ENCODE measurements at places on chromosomes 6 and 20.

- DNase-seq, result peak; percentile 58
Measured at GRCh38 chr20:49595811-49596561, 28.0 kb upstream of the PTGIS start.

GRCh38 chr20:36390719-36391415 is 84.7 kb downstream of the DLGAP4 start:
- DNase-seq, result no peak

GRCh38 chr20:34825530-34826362 is at the start of gene NCOA6:
Gene NCOA6 (minus strand): TSS chr20:34825651. CDS start chr20:34782355, 43,296 bp downstream.
- peak; percentile 88 for DNase-seq

- DNase-seq, result no peak
Measured at GRCh38 chr6:126170978-126171382, 168.9 kb upstream of the CENPW start.

DNA sequence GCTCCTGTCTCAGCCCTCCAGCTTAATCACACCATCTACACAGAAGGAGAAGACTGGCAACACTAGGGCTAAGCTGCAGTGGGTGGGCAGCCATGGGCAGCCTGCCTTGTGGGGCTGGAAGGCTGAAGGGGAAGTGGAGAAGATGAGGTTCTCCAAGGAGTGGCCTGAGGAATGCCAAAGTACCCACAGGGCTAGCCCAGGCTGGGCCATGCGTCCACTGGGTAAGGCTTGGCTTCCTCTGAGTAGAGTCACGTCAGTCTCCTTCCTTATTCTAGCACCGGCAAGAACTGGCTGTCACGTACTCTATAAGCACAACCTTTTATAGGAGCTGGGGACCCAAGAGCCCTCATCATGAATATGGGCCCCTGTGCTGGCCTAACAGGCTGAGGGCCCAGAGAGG is 110.6 kb upstream of the SIRPA start:
- DNase-seq, result no peak

DNA sequence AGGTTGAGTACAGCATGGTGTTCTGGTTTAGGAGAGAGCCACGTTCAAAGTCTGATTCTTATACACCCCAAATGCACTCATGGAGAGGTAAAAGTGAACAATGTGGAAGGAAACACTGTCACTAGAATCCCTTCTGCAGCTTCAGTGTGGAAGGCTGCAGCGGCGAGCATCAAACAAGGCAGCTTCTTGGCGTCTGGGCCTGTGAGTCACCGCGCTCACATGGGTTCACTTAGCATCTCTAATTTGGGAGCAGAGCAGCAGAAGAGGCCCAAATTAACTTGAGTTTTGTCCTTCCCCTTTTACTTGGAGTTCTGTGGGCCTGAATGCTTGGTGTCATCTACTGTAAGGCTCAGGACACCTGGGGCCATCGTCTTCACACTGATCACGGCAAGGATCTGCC is 10.9 kb upstream of the E2F1 start:
- DNase-seq, result peak; percentile 71

Measured in right hindlimb (tissue), 1 donor.